Endodermal cell (in vitro differentiated cells): ENCODE measurements at places on chromosomes 5 and 9.

- DNase-seq = no peak
Measured at GRCh38 chr5:44225231-44226160, 163.7 kb downstream of the FGF10 start.

- no peak for DNase-seq
Measured at GRCh38 chr9:15127831-15128230, 179.2 kb downstream of the TTC39B start.

DNA sequence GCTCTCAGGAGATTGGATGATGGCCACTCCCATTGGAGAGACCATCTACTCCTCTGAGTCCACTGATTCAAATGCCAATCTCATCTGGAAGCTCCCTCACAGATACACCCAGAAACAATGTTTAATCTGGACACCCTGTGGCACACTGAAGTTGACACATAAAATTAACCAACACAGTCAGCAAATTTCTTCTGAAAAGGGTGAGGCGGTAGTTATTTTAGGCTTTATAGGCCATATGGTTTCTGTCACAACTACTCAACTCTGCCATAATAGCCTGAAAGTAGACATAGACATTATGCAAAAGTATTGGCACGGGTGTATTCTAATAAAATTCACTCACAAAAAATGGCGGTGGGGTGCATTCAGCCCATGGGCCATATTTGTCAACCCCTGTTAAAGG lies 244.5 kb upstream of the VLDLR start:
- DNase-seq = no peak

DNA sequence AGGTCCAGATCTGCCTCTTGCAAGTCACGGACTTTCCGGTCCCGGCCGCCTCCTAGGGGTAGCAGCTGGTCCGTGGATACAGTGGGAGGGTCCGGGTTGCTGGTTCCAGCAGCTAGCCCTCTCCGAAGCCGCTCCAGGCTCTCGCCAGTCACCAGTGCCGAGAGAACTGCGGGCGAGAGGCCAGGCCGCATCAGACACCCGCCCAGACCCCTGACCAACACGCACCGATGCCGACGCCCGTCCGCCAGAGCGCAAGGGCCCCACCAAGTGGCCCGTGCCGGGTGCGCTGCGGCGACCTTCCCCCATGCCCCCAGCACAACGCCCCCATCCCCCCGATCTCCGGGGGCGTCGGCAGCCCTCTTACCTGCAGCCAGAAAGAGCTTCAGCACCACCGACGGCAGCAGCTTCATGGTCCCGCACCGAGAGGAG lies 470 bp downstream of the HBEGF start:
- DNase-seq = peak; percentile 90

- DNase-seq = no peak
Measured at GRCh38 chr9:113151696-113152630, 1.2 kb downstream of the SLC31A2 start.

DNA sequence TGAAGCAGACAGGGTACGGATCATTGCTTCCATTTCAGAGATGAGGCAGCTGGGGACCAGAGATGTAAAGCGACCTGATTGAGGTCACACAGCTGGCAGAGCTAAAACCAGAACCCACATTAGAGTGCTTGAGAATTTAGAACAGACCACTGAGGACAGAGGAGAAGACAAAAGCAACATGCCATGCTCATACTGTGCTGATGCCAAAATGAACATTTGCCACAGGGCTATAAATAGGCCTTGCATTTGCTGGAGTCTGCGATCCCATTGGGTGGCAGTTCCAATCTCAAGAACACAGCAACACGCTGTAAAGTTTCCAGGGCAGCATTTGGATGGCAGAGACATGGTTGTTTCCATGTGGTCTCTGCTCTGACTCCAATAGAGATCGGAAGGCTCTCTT lies 222.4 kb upstream of the TBC1D2 start:
- no peak for DNase-seq

GRCh38 chr5:122844136-122844909 lies 1.1 kb upstream of the SNX24 start:
- peak; percentile 64 for DNase-seq

- no peak for DNase-seq
Measured at GRCh38 chr5:102772273-102772672, 17.2 kb downstream of the PAM start.
